Aorta (tissue), 5 donors: ENCODE measurements at places on chromosomes 6 and 20. TPM values are rescaled to one million over a fixed set of nuclear protein-coding genes. Genes with fewer than 3 reads are reported as not detected.

- H3K27ac ChIP-seq = no peak overlapping the region
- H3K4me1 ChIP-seq = peaks cover 2% of the 10 kb centered on the region
- H3K36me3 ChIP-seq = no peaks in the 10 kb centered on the region
- no peaks in the 10 kb centered on the region for H3K27me3 ChIP-seq
- no peak overlapping the region for H3K4me3 ChIP-seq
These were observed 17.1 kb downstream of the NAPB start for GRCh38 chr20:23404196-23404595.

- no peaks in the 10 kb centered on the region for H3K4me1 ChIP-seq
- no peaks in the 10 kb centered on the region for H3K27me3 ChIP-seq
- no peak overlapping the region for H3K4me3 ChIP-seq
- DNase-seq = no peak
- H3K36me3 ChIP-seq = no peaks in the 10 kb centered on the region
- H3K27ac ChIP-seq = no peak overlapping the region
These were observed 97.3 kb downstream of the TBC1D32 start for GRCh38 chr6:121236984-121237383.

GRCh38 chr6:140566781-140567277 is 1192.4 kb upstream of the CITED2 start:
- no peak overlapping the region for H3K4me3 ChIP-seq
- no peaks in the 10 kb centered on the region for H3K36me3 ChIP-seq
- no peak for DNase-seq
- no peaks in the 10 kb centered on the region for H3K27me3 ChIP-seq

DNA sequence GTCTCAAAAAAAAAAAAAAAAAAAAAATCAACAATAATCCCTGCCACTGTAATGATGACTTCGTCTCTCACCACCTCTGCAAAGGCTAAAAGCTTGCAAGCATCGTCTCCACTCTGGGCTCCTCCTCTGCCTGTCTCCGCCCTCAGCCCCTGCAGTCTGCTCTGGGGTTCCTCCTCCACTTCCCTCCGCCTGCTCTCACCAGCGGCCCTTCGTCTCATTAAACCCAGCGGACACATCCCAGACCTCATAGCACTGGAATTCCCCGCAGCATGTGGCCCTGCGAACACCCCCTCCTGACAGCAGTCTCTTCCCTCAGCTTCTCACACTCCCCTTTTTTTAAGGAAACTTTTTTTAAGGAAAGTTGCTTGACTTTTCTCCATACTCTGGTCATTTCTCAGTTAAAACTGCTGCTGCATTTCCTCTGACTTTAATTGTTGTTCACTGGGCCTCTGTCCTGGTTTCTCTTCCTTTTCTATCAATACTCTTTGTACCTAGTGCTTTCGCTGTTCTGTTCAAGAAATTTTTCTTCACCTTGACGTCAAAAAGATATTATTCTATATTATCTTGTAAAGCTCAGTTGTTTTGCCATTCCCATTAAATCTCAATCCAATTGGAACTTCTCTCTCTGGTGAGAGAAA is 70.9 kb upstream of the PLEKHG1 start:
- no peak overlapping the region for H3K27ac ChIP-seq
- no peaks in the 10 kb centered on the region for H3K27me3 ChIP-seq
- no peak for DNase-seq
- H3K4me1 ChIP-seq = no peaks in the 10 kb centered on the region

GRCh38 chr6:150813993-150814359 is 51.5 kb upstream of the MTHFD1L start:
- no peaks in the 10 kb centered on the region for H3K4me1 ChIP-seq
- H3K4me3 ChIP-seq = no peak overlapping the region
- H3K27me3 ChIP-seq = no peaks in the 10 kb centered on the region
- no peaks in the 10 kb centered on the region for H3K36me3 ChIP-seq
- H3K27ac ChIP-seq = no peak overlapping the region

GRCh38 chr6:15036690-15037245 is 209.1 kb upstream of the JARID2 start:
- H3K27ac ChIP-seq = no peak overlapping the region
- no peaks in the 10 kb centered on the region for H3K36me3 ChIP-seq
- no peaks in the 10 kb centered on the region for H3K27me3 ChIP-seq
- H3K4me1 ChIP-seq = no peaks in the 10 kb centered on the region

The CDC5L gene
- total RNA-seq = 17.6 TPM

The C6orf15 gene
- total RNA-seq = not detected

The PPP1R18 gene
- 134 TPM for total RNA-seq
